ENCODE measurements at places on chromosomes 7 and 10.

DNA sequence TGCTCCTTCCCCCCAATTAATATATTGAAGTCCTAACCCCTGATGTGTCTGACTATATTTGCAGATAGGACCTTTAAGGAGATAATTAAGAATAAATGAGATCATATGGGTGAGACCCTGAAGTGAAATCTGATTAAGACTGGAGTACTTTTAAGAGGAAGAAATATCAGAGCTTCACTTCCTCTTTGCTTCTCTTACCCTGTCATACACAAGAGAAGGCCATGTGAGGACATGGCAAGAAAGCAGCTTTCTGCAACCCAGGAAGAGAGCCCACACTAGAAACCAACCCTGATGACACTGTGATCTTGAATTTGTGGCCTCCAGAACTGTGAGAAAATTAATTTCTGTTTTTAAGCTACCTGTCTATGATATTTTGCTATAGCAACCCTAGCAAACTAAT is 44.2 kb downstream of the JMJD1C start:
- DNase-seq = no peak

DNA sequence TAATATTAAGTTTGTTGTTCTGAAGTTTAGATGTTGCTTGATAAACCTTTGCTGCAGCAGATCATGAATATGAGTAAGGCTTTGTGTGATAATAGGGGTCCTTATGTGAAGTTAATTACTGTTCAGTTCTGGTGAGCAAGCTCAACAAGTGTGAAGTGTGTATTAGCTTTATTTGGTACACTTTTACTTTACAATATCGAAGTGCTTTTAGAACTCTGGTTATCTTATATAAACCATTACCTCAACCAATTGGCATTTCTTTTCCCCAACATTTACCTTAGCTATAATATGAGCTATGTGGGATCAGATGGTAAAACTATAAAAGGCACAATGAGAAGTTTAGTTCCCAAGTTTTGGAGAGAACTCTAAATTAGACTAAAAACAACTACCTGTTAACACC is 127.6 kb downstream of the LCOR start:
- no peak for DNase-seq

- no peak for DNase-seq
Measured at GRCh38 chr7:135744938-135745702, 3.5 kb downstream of the FAM180A start.

DNA sequence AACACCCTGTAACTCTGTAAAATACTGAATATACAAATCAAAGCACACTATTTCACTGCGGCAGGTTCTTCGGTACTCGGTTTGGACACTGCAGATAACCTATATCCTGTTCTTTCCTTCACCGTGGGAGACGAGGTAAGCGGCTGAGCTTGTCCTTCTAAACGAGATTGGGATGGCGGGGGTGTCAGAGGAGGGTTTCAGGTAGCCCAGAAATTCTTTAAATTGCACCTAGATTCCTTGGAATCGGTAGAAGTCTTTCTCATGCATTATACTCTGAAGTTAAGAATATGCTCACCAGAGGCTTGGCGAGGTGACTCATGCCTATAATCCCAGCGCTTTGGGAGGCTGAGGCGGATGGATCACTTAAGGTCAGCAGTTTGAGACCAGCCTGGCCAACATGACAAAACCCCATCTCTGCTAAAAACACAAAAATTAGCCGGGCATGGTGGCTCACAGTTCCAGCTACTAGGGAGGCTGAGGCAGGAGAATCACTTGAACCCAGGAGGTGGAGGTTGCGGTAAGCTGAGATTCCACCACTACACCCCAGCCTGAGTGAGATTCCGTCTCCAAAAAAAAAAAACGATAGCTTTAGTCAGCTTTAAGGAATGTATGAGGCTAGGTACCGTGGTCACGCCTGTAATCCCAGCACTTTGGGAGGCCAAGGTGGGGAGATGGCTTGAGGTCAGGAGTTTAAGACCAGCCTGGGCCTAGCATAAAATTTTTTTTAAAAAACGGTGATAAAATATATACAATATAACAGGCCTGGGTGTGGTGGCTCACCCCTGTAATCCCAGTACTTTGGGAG is 10.1 kb upstream of the LAT2 start:
- DNase-seq = no peak

GRCh38 chr10:10564081-10564794 is 453.4 kb upstream of the CELF2 start:
- DNase-seq = no peak

DNA sequence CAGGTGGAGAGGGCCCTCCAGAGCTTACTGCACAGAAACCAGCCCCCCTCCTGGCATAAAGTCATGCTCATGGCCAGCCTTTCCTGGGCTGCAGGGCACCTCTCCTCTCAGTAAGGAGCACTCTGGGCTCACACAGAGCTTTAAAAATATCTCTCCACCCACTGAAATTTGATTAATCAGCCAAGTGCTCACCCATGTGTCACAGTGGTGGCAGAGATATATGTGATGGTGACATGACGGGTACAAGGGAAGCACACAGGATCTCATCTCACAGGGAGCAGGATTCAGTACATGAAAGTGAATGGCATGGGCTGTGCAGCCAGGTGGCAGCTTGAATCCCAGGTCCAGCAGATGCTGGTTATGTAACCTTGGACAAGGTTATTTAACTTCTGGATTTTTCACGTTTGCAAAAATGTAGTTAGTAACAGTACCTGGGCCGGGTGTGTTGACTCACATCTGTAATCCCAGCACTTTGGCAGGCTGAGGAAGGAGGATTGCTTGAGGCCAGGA is 144.8 kb downstream of the CALN1 start:
- DNase-seq = no peak

Measured in activated CD4-positive, alpha-beta T cell treated with anti-CD3 and anti-CD28 coated beads, Interleukin-2, amount 50 U/mL, for 24 hours (primary cell).